Activated CD4-positive, CD25-positive, alpha-beta regulatory T cell treated with anti-CD3 and anti-CD28 coated beads, Interleukin-2, amount 50 U/mL, for 16 hours (primary cell): ENCODE measurements at places on chromosomes 2 and 18.

DNA sequence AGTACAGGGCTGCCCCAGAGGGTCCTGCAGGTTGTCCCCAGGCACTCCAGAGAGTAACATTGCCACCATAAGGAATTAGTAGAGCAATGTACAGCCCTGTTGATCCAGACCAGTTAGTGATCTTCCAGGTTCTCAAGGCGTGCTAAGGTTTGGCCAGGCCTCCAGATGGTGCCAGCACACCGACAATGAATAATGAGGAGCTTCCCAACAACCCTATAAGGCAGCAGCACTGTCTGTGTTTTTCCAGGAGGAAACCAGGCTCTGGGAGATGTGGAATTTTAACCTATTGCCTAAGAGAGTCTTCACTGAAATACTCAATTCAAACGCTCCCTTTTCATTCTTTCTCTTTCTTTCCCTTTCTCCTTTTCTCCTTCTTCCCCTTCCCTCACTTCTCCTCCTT, 122.1 kb downstream of the MGAT5 start:
- DNase-seq = no peak

GRCh38 chr2:175402571-175402970, 221.1 kb upstream of the ATP5MC3 start:
- no peak for DNase-seq

- DNase-seq = no peak
Observed at GRCh38 chr2:228417956-228418355, 236.5 kb upstream of the SPHKAP start.

GRCh38 chr18:69992776-69993175, 45.1 kb upstream of the CD226 start:
- DNase-seq = no peak

GRCh38 chr2:200913654-200914053, 24.5 kb downstream of the NIF3L1 start:
- no peak for DNase-seq

DNA sequence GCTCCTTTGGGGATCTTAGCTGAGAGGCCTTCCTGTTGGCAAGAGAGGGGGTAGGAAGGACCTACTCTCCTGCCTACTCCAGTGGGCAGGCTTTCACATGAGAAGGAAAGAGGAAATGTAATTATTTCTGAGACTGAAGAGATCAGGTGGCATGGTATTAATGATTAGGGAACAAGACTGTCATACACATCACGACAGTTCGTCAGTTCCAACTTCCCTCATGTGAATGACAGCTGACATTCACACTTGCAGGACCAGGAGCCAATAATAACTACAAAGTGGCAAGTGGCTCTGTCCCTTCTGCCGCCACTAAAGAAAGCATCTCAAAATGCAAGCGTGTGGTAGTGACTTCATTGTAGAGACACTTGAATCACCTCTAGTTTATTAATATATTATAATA, 90.0 kb downstream of the ZCCHC2 start:
- no peak for DNase-seq

DNA sequence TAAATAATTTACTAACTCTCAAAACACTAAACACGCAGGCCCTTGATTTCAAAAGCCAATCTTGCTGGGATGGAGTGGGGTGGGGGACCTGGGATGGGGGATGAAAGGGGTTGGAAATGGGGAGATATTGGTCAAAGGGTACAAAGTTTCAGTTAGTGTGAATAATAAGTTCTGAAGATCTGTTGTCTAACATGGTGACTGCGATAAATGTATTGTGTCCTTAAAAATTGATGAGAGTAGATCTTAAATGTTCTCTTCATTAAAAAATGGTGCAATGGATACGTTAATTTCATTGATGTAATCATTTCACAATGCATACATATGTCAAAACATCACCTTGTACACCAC, 505 bp upstream of the ACYP2 start:
- no peak for DNase-seq

- DNase-seq = no peak
Observed at GRCh38 chr2:210445116-210445707, 31.3 kb downstream of the LANCL1 start.
